ENCODE measurements at places on chromosomes 5 and 9. TPM values are rescaled to one million over a fixed set of nuclear protein-coding genes. Genes with fewer than 3 reads are reported as not detected.

The GMCL2 gene
- not detected for total RNA-seq

The STARD4 gene
- 6.4 TPM for total RNA-seq

The C9orf43 gene
- total RNA-seq: 0.60 TPM

The OR1L1 gene
- total RNA-seq: not detected

The TIFAB gene
- total RNA-seq: not detected

The PCDHA9 gene
- not detected for total RNA-seq

The GM2A gene
- total RNA-seq: 17.9 TPM

The KIAA0825 gene
- 0.41 TPM for total RNA-seq

The GALT gene
- total RNA-seq: 21.3 TPM

The LTC4S gene
- total RNA-seq: not detected

The TEK gene
- total RNA-seq: 0.08 TPM

The NDUFA8 gene
- total RNA-seq: 113 TPM

The PCDHGC5 gene
- 0.05 TPM for total RNA-seq

The SYK gene
- not detected for total RNA-seq

The PCDHB15 gene
- 0.05 TPM for total RNA-seq

The BTNL8 gene
- total RNA-seq: not detected

Data from A549 treated with CpdA at 1 μM for 4 hours (cell line).